Common myeloid progenitor, CD34-positive (primary cell): ENCODE measurements at places on chromosomes 11 and 22.
A peak's percentile ranks its signal among the peaks of the same experiment; 100 is the strongest.

- no peaks in the 10 kb centered on the region for H3K4me1 ChIP-seq
- peaks cover 60% of the 10 kb centered on the region for H3K36me3 ChIP-seq
- no peak overlapping the region for H3K27ac ChIP-seq
- H3K27me3 ChIP-seq, result no peaks in the 10 kb centered on the region
- DNase-seq, result no peak
- no peak overlapping the region for H3K4me3 ChIP-seq
These were observed 10.2 kb upstream of the ADORA2A start for GRCh38 chr22:24417200-24417599.

DNA sequence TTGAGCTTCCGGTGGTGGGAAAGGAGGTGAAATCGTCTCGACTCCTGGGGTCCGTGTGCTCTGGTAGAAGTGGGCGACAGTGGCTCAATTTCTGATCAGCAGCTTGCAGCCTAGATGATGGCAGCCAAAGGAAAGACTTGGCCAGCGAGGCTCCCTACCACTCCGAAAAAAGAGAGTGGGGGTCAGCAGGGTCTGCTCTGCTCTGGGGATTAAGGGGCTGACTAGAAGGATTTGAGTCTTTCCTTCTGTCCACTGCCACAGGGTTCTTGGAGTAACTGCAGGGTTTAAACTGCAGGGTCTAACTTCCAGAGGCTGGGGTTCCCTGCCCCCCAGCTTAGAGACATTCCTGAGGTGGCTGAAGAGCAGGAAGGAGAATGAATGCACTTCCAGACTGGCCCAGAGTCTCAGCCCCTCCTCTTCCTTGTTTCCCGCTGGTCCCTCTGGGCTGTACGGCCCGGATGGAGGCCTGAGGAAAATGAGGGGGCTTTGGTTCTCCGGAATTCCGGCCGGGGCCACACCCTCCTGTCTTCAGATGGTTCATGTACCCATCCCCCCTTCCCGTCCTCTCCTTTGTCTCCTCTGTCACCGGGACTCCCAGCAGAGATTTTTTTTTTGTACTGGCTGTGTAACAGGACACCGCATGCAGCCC, 907 bp downstream of the SERPINH1 start:
- H3K36me3 ChIP-seq, result peaks cover 11% of the 10 kb centered on the region
- DNase-seq, result no peak
- peak overlapping the region; percentile 83 for H3K4me3 ChIP-seq
- no peak overlapping the region for H3K27ac ChIP-seq
- peaks cover 21% of the 10 kb centered on the region for H3K4me1 ChIP-seq

DNA sequence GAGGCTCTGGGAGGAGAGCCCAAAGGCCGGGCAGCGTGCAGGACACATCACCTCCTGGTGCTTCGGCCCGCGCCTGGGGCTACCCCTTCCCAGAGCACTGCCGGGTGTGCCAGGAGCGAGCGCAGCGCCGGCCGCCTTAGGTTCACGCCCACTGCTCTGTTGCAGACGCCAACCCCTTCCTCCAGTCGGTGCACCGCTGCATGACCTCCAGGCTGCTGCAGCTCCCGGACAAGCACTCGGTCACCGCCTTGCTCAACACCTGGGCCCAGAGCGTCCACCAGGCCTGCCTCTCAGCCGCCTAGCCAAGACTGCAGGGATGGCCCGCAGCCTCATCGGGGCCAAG, 79.0 kb downstream of the MED15 start:
- no peak for DNase-seq
- no peaks in the 10 kb centered on the region for H3K27me3 ChIP-seq
- no peak overlapping the region for H3K27ac ChIP-seq
- H3K36me3 ChIP-seq, result no peaks in the 10 kb centered on the region
- no peaks in the 10 kb centered on the region for H3K4me1 ChIP-seq

DNA sequence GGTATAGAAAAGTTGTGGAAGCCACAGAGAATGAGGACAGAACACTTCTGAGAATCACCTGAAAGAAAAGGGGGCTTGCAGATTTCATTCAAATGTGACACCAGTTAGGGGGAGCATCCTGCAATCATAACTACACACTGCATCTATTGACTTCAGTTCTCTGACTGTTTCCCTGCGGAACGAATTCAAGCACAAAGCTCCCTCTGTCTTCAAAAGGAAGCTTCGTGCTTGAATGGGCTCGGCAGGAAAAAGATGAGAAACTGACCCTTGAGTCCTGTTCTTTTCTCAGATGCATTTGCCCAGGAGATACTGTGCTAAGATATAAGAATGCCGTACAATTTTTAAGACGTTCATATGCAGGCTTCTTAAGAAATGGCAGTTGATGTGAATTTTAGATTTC, 2000.4 kb upstream of the RAG2 start:
- H3K27me3 ChIP-seq, result no peaks in the 10 kb centered on the region
- no peaks in the 10 kb centered on the region for H3K4me1 ChIP-seq
- no peak overlapping the region for H3K27ac ChIP-seq
- no peak for DNase-seq
- H3K36me3 ChIP-seq, result no peaks in the 10 kb centered on the region
- H3K4me3 ChIP-seq, result no peak overlapping the region

GRCh38 chr22:36336246-36337182, 51.3 kb downstream of the MYH9 start:
- H3K27me3 ChIP-seq, result no peaks in the 10 kb centered on the region
- H3K27ac ChIP-seq, result no peak overlapping the region
- peaks cover 46% of the 10 kb centered on the region for H3K36me3 ChIP-seq
- no peak for DNase-seq
- H3K4me1 ChIP-seq, result peaks cover 69% of the 10 kb centered on the region

GRCh38 chr11:73429121-73429750, 53.0 kb downstream of the RELT start:
- H3K36me3 ChIP-seq, result no peaks in the 10 kb centered on the region
- DNase-seq, result no peak
- no peak overlapping the region for H3K27ac ChIP-seq

- H3K4me1 ChIP-seq, result no peaks in the 10 kb centered on the region
- H3K27ac ChIP-seq, result no peak overlapping the region
- H3K27me3 ChIP-seq, result no peaks in the 10 kb centered on the region
- H3K4me3 ChIP-seq, result no peak overlapping the region
- H3K36me3 ChIP-seq, result no peaks in the 10 kb centered on the region
- DNase-seq, result no peak
These were observed 4.0 kb upstream of the TH start for GRCh38 chr11:2175659-2176058.

DNA sequence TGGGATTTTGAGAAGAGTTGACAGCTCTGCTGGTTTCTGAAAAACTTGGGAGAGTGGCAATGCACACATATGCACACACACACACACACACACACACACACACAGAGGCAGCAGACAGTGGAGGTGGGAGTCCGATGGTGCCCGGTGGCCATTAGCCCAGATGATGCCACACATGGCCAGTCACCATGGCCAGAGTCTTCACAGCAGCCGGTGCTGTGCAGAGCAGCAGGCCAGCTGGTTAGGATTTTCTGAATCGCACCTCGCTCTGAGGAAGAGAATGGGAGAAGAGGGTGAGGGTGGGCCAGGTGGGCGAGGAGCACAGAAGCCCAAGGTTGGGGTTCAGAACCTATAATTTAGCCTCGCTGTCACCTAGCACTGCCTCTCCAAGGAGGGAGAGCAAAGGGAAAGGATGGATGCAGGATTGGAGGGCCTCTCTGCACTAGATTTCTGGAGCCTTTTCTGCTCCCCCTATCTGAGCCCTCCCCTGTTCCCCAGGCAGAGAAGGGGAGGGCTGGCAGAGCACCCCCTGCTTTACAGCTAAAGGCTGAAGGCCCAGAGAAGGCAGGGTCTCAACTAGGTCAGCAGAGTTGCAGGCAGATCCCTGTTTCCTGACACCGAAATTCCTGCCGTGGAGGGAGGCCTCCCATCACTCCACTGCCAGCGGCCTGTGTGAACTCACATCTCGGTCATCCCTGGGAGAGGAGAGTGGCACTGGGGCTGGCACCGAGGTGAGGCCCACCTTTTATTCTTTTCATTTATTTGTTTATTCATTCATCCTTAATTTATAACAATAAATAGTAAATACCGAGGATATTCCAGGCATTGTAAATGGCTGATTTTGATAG, 25.8 kb upstream of the FXYD6 start:
- no peak for DNase-seq
- peaks cover 15% of the 10 kb centered on the region for H3K4me1 ChIP-seq
- H3K27ac ChIP-seq, result no peak overlapping the region
- no peak overlapping the region for H3K4me3 ChIP-seq
- no peaks in the 10 kb centered on the region for H3K36me3 ChIP-seq
- no peaks in the 10 kb centered on the region for H3K27me3 ChIP-seq

- H3K27me3 ChIP-seq, result no peaks in the 10 kb centered on the region
- DNase-seq, result no peak
- H3K36me3 ChIP-seq, result peaks cover 36% of the 10 kb centered on the region
- no peak overlapping the region for H3K27ac ChIP-seq
These were observed 10.5 kb downstream of the NUMA1 start for GRCh38 chr11:72069787-72070251.

DNA sequence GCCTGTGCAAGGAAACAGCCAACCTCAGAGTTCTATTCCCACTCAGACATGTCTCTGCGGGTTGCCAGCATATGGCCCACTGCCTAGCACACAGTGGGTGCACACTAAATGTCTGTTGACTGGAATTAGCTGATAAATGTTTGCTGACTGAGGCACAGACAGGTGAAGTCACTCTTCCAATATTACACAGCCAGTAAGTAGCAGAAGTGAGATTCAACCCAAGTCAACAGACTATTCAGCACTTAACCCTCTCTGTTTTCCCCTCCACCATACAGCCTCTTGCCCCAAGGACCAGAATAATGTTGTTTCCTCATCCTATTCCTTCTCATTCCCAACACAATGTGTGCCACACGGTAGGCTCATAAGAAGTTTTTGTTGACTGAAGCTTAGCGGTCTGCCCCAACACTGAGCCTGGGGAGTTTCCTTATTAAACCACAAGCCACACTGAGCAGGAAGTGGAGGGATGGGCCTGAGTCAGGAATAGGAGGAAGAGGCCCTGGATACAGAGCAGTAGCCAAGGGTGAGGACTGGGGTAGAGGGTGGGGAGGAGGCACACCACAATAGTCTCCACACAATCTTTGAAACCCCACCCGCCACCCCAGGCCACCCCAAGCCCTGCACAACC, 15.7 kb upstream of the IL10RA start:
- peaks cover 68% of the 10 kb centered on the region for H3K4me1 ChIP-seq
- H3K4me3 ChIP-seq, result no peak overlapping the region
- no peaks in the 10 kb centered on the region for H3K27me3 ChIP-seq
- no peaks in the 10 kb centered on the region for H3K36me3 ChIP-seq
- H3K27ac ChIP-seq, result no peak overlapping the region

GRCh38 chr11:31640611-31641010, 131.0 kb downstream of the ELP4 start:
- H3K4me1 ChIP-seq, result no peaks in the 10 kb centered on the region
- no peaks in the 10 kb centered on the region for H3K27me3 ChIP-seq
- peaks cover 2% of the 10 kb centered on the region for H3K36me3 ChIP-seq

DNA sequence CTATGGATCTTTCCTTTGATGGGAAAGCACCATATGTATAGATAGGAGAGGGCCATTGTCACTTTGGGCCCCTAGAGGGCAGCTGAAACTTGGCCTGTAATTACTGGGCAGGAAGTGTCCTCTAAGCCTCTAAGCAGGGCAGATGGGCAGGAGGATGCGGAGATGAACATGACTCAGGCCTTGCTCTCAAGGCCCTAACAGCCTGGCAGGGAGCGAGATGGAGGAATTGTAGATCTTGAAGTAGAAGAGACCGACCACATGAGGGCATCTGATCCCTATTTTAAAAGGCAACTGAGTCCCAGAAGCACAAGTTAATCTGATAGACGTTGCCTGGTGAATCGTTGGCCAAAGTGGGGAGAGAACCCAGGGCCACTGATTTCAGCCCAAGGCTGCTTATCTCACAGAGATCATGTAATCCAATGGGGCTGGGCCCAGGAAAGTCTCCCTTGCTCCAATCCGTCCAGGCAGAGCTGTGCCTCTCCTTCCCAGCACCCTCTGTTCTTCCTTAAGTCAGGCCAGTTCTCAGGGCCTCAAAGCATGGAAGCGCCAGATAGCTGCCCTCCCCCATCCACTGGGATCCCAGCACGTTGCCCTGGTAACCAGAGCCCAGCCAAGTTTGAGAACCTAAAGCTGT, 2.5 kb upstream of the SEPTIN3 start:
- DNase-seq, result peak; percentile 82
- H3K27ac ChIP-seq, result no peak overlapping the region
- H3K4me3 ChIP-seq, result no peak overlapping the region

DNA sequence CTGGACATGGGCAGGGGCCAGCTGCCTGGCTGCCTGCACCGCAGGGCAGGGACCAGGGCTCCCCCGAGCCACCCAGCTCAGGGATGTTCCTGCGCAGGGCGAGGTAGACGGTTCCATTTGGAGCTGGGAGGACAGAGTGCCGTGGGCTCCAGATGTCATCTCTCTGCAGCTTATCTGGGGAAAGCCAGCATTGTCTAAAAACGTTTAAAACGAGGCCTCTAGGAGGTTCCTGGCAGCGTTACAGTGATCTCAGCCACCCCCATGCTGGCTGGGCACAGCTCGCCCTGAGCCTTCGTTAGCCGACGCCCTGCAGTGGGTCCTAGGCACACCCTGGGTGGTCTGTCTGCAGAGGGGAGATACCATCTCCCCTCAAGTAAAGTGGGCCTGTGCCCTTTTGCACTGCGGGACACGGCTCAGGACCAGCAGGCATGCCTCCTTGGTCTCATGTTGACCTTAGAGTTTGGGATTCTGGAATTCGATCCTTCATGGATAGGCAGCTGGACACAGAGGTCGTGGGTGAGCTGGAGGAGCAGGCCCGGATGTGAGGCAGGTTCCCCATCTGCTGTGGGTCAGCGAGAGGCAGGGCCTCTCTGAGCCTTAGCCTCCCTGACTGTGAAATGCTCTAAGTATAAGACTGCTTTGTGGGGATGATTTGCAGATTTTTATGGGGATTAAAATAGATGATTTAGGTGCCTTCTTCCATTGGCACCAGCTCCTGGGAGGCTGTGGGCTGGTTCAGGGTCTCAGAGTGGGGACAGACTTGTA, 14.1 kb downstream of the SYNGR1 start:
- DNase-seq, result no peak
- no peak overlapping the region for H3K4me3 ChIP-seq
- H3K27ac ChIP-seq, result peak overlapping the region; percentile 45
- H3K4me1 ChIP-seq, result peaks cover 43% of the 10 kb centered on the region
- H3K27me3 ChIP-seq, result no peaks in the 10 kb centered on the region

- H3K27me3 ChIP-seq, result no peaks in the 10 kb centered on the region
- H3K36me3 ChIP-seq, result no peaks in the 10 kb centered on the region
- DNase-seq, result no peak
- no peak overlapping the region for H3K27ac ChIP-seq
- H3K4me3 ChIP-seq, result no peak overlapping the region
- no peaks in the 10 kb centered on the region for H3K4me1 ChIP-seq
These were observed 336.2 kb downstream of the ETS1 start for GRCh38 chr11:128251140-128251539.

DNA sequence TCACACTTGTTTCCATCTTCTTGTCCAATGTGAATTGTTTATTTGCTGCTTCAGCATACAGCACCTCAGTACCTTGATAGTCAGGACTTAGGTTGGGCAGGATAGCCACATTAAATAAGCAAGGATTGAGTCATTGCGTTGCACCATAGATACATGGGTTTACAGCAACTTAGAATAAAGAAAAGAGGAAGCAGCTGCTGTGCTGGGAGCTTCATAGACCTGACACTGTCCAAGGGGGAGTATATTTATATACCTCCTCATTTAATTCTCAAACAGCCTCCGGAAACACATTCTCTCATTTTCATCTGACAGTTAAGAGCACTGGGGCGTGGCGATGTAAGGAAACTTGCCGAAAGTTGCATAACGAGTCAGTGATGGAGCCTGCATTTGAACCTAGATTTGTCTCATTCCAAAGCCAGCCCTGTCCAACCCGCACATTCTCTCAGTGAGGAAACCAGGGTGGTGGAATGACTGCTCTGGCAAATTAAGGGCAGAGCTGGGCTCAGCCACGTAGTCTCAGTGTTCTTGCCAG, 42.2 kb downstream of the UBASH3B start:
- peaks cover 8% of the 10 kb centered on the region for H3K36me3 ChIP-seq
- peaks cover 27% of the 10 kb centered on the region for H3K4me1 ChIP-seq
- no peak overlapping the region for H3K4me3 ChIP-seq
- H3K27ac ChIP-seq, result peak overlapping the region; percentile 71
- no peaks in the 10 kb centered on the region for H3K27me3 ChIP-seq
- DNase-seq, result peak; percentile 98
